ENCODE measurements at places on chromosomes 4 and X.

DNA sequence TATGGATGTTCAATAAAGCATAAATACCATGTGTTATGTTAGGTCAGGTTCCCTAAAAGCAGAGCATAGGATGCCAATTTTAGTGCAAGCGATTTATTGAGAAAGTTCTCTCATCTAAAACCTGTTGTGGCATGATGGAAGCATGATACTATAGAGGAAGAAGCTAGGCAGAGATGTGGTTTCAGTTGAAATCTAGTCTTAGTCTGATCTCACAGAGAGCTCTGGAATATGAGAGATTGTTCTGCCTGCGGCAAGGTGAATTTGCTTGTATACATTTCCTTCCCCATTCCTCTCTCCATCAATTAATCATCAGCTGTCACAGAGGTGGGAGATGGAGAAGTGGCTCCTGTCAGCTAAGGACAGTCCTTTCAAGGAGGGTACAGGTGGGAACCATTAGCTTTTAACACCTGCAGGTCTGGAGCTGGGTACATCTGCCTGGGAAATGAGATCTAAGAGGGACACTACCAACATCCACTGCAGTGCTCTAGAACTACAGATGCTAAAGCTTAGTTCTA, 252.4 kb downstream of the CFAP299 start:
- no peak for DNase-seq

GRCh38 chr4:17475481-17475880, 36.4 kb downstream of the QDPR start:
- DNase-seq = no peak

GRCh38 chrX:140949233-140949632, 53.2 kb upstream of the SPANXB1 start:
- no peak for DNase-seq

GRCh38 chrX:8305350-8305749, 134.3 kb upstream of the VCX2 start:
- no peak for DNase-seq

- no peak for DNase-seq
Observed at GRCh38 chr4:152843481-152844090, 63.8 kb downstream of the ARFIP1 start.

GRCh38 chr4:166413356-166413755, 540.3 kb downstream of the TLL1 start:
- no peak for DNase-seq

DNA sequence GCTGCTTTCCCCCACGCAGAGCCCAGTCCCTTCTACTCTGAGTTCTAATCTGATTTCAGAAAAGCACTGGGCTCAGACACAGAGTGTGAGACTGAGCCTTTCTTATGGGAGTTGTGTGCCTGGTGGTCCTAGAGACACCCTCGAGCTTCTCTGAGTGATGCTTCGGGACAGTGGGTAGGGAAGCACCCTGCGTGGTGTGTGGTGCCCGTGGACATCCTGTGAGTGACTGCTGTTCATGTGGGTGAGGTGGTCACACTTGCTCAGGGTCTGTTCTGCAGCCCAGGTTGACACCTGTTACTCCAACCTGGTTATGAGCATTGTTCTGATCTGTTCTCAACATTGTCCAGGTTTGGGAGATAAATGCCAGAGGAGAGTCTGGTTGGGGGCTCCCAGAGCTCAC, 6.1 kb downstream of the GPR78 start:
- DNase-seq = no peak

DNA sequence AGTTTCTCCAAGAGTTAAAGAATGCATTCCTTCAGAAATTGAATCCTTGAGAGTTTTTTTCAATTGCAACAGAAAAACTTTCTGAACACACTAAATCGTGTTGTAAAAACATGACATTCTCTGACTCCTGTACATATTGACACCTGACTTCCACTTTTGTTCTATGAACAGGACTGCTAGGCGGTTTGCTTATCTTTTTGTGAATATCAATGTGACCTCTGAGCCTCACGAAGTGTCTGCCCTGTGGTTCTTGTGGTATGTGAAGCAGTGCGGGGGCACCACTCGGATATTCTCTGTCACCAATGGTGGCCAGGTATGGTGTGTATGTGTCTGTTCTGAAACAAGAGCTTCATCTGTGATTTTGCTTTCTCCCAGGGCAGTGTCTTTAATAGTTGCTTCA, 71.9 kb downstream of the MAOA start:
- DNase-seq = no peak

DNA sequence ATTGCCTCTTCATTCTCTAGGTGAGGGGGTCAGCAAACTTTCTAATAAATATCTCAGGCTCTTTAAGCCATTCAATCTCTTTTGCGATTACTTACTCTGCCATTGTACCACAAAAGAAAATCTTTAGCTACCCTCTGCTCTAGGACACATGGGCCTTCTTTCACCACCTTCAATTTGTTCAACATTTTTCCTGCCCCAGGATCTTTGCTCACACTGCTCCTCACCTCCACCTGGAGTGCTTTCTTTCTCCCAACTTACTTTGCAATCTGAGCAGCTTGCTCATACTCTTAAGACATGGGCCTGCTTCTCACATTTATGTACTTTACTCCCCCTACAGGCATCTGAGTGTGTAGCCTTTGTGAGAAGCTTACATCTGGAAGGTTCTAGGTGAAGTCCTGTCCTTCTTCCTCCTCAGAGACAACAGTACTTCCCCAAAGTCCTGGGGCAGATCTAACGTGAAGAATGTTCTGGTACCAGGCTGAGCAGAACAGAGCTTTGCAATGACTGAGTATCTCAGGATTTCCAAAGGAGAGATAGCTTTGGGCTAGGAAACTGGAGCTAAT, 55.0 kb upstream of the PRDM5 start:
- no peak for DNase-seq

DNA sequence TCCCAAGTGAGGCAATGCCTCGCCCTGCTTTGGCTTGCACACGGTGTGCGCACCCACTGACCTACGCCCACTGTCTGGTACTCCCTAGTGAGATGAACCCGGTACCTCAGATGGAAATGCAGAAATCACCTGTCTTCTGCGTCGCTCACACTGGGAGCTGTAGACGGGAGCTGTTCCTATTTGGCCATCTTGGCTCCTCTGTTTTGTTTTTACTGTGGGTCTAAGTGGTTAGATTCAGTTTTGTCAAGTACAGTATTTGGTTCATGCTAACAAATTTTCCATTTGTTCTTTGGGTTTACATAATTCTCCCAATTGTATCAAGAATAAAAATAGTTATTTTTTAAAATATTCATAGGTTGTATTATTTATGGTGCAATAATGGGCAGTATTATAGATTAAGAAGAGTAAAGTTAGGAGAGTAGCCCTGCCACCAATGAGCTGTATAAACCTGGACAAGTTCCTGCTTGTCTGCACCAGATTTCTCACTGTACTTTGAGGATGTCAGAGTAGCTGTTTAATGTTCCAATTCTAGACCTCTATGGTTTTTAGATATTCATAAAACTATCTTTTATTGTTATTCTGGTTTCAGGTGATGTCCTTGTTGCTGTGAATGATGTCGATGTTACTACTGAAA, 23.4 kb downstream of the INTU start:
- no peak for DNase-seq

- peak; percentile 67 for DNase-seq
Observed at GRCh38 chr4:67575232-67576058, 16.9 kb downstream of the STAP1 start.

GRCh38 chr4:90840828-90841227, 713.6 kb downstream of the CCSER1 start:
- DNase-seq = no peak

DNA sequence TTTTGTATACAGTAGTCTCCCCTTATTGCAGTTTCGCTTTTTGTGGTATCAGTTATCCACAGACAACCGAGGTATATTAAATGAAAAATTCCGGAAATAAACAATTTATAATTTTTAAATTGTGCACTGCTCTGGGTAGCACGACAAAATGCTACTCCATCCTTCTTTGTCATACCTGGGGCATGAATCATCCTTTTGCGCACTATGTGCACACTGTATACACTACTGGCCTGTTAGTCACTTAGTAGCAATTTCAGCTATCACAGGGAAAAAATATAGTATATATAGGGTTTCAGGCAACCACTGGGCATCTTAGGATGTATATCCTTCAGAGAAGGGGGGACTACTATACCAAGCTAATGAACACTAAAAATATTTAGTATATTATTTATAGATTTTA, 198.8 kb upstream of the FAT4 start:
- no peak for DNase-seq

GRCh38 chr4:138734746-138735145, 280.8 kb upstream of the NOCT start:
- DNase-seq = no peak

- no peak for DNase-seq
Observed at GRCh38 chr4:8050555-8051206, 107.9 kb downstream of the ABLIM2 start.

GRCh38 chr4:184538023-184538599, 63.8 kb upstream of the IRF2 start:
- DNase-seq = peak; percentile 49

DNA sequence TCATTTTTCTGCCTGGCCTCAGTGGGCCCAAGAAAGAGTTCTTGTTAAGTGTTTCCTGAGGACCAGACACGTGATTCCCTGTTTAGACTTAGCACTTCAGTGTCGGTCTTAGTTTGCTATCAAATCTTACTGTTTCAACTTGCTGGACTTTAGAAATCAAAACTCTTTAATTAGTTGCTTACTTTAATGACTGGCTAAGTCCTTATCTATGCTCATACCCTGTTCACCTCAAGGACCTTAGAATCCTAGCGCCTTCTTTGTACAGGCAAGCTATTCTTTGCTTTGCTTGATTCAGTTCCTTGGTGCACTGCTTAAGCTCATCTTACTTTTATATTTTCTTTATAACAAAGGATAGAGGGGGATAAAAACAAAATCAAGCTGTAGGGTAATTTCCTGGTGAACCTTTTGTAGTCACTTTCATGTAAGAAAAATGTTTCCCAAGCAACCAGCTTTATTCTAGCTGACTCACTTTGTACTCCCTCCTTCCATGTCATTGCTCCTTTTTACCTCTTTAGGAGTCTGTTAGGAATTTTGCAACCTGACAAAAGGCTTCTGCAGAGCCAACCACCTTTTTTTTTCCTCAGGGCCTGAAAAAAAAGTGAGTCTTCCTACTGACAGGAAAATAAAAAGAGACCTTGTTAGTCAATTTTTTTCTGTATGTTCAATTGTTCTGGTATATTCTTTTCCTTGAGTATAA, 14.7 kb downstream of the WDR44 start:
- no peak for DNase-seq

GRCh38 chrX:134849390-134849789, 141.4 kb upstream of the SMIM10 start:
- DNase-seq = no peak

- DNase-seq = no peak
Observed at GRCh38 chrX:150919401-150919800, 20.9 kb upstream of the CD99L2 start.

DNA sequence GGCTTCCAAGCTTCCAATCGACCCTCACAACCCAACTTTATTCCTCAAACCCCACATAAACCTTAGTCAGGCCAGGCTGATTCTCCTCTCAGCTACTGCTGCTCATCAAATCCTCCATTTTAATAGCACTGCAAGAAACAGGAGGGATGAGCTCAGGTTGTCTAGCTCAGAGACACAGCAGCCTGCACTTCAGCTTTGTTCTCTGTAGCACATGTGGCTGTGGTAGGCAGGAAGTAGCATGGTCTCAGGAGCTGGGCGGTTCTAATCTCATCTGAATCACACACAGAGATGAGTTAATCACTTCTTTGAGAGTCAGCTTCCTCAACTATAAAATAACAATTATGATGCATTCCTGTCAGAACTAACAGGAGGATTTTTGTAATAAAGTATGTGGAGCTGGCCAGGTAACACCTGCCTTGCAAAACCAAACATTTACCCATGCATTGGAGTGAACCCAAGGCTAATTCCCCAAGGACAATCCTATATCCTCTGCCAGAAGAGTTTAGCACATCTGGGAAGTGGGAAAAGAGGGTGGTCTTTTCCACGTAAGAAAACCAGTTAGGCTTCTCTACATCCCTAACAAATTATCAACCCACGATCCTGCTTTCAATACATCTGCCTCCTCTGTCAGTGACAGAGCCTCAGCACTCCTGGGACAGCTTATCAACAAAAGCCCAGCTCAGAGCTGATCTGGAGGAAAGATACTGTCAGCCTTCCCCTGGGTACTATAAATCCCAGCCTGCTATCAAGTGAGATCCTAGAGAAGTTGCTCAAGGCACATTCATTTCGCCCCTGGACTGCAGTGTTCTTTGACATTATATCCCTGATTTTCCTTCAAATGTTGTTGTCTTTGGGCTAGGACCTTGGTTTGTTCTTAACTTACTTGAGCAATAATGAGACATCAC, 32.8 kb downstream of the ELOVL6 start:
- no peak for DNase-seq

DNA sequence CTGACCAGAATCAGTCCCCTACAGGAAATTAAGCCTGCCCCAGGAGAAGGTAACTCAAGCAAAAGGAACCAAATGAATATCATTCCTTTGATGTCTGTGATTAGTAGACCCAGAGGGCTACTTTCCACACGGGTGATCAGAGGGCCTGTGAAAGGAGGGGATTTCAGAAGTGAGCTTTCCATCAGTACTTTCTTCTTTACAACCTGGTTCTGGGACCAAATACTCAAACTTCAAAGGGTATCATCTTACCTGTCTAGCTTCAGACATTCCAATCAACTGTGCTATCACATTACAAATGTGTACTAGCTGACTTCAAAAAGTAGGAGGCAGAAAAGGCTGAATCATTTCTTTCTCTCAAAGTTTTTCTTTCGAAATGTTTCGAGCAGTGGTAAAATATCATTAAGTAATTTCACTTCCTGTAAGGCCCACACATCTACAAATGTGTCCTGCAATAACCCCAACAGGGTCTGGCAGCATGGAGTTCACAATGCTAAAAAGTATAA, 23.9 kb downstream of the ACSL4 start:
- no peak for DNase-seq

DNA sequence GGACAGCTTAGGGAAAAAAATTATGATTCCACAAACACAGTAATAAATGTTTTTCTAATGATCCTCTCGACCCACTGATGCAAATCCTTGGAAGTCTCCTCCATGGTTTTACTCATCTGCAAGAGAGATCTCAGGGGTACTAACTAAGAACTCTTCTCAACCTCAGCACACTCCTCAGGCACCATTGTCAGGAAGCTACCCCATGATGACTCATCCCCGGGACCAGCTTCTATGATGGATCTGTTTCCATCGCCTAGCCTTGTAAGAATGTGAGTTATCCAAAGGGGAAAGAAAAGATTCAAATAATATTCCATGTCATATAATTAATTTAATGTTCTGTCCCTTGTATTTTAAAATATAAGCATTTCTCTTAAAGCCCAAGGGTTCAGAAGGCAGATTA, 816.1 kb upstream of the IGFBP7 start:
- no peak for DNase-seq

DNA sequence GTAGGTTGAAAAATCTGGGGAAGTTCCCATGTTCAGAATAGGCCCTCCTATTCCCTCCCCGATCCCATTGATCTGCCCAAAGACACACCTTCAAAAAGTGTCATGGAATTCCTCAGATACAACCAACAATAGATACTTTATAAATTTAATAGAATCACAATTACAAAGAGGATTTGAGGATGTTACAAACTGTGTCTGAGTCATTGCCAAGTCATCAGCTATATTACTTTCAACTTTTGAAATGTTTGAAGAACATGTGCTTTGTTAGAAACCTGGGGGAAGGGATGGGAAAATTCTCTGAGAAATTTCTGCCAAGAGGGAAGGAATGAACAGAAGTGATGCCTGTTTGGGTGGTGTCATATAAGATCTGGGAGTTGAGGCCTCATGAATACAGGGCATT, 46.7 kb downstream of the KCNIP4 start:
- no peak for DNase-seq

GRCh38 chr4:185805979-185806378, 6.0 kb downstream of the SORBS2 start:
- DNase-seq = no peak

Measured in SHP77 treated with DMSO at 0.1 percent for 48 hours (cell line).